ENCODE measurements at places on chromosomes 3 and 15.
A peak's percentile ranks its signal among the peaks of the same experiment; 100 is the strongest.

GRCh38 chr15:88651971-88652370, 13.2 kb downstream of the ISG20 start:
- no peak for ATAC-seq

DNA sequence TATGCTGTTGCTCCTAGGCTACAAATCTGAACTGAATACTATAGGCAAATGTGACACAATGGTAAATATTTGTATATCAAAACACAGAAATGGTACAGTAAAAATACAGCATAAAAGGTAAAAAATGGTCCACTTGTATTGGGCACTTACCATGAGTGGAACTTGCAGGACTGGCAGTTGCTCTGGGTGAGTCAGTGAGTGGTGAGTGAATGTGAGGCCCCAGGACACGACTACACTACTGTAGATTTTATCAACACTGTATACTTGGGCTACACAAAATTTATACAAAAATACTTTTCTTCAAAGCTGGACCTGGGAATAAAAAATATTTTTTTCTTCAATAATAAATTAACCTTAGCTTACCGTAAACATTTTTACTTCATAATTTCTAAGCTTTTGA, 41.6 kb upstream of the DUT start:
- ATAC-seq: no peak

GRCh38 chr3:35187908-35188307, 451.4 kb upstream of the ARPP21 start:
- ATAC-seq: no peak

GRCh38 chr3:37809846-37810447, 51.7 kb upstream of the CTDSPL start:
- ATAC-seq: no peak

DNA sequence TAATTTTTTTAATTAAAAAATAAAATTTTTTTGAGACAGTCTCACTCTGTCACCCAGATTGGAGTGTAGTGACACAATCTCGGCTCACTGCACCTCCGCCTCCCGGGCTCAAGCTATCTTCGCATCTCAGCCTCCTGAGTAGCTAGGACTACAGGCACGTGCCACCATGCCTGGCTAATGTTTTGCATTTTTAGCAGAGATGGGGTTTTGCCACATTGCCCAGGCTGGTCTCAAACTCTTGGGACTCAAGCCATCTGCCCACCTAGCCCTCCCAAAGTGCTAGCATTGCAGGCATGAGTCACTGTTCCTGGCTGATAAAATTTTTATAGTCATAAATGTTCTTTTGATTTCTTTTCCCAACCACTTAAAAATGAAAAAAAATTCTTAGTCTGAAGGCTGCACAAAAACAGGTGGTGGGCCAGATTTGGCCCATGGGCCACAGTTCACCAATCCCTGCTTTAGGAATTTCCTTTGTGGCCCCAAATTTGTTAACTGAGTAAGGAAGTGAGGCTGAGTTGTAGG, 9.2 kb downstream of the UBA5 start:
- ATAC-seq: no peak

DNA sequence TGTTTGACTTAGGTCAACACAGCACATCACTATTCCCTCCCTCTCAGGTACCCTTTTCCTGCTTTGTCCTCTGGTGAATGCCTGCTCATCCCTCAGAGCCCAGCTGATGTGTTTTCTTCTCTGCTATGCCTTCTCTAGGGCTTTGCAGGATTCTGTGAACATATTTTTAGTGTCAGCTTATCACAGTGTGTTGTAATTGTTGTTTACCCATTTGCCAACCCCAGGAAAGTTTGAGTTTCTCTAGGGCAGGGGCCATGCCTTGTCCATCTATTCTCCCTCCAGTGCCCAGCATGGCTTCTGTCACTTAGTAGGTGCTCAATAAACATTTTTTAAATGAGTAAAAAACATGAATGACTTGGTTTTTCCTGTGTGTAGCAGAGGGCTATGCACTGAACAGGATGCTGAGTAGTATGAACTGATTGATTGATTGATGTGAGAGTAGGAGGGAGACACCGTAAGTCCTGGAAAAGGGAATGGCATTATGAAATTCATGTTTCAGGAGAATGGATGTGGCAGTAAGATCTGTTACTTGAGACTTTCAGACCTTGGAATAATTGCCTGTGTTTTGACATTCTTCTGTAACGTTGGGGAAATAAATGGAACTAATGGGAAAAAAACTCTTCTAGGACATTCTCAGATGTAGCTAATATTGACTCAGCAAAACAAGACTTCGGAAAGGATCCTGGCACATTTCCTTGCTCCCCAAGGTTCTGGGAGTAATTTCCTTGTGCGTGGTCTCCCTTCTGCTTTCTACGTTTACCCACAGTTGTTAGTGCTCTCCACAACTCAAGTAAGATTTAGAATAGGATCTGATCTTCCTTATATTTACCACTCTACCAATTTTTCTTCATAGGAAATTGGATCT, 267.3 kb upstream of the TBL1XR1 start:
- ATAC-seq: no peak

- no peak for ATAC-seq
These were observed 38.7 kb upstream of the ARID3B start for GRCh38 chr15:74502301-74502700.

DNA sequence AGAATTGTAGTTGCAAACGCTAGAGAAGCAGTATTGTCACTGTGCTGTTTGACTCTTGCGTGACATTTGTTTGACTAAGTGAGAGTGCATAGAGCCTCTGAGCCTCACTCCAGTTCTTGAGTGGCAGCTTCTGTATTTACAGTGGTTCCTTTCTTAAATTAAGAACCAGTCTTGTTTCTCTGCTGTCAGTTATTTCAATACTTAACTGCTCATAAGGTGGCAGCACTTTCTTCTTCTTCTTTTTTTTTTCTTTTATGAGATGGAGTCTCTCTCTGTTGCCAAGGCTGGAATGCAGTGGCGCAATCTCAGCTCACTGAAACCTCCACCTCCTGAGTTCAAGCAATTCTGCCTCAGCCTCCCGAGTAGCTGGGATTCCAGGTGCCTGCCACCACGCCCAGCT, 372.1 kb downstream of the LPP start:
- ATAC-seq: no peak

DNA sequence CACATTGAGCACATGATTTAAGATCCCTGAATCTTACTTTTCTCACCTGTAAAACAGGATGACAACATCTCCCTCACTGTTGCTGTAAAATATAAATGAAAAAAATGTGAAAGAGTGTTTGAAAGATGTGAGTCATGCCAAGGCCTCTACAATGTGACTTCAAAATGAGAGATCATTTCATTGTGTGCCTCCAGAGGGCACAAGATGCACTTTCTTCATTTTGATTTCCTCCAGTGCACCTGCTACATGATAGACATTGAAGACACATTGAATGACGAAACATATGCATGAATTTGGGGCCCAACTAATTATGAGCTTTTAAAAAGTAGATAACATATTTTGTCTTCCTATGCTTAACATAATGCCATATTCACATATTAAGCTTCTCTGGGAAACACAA, 170.3 kb downstream of the MOBP start:
- ATAC-seq: peak; percentile 14

GRCh38 chr3:197227780-197228574, 70.4 kb downstream of the DLG1 start:
- no peak for ATAC-seq

DNA sequence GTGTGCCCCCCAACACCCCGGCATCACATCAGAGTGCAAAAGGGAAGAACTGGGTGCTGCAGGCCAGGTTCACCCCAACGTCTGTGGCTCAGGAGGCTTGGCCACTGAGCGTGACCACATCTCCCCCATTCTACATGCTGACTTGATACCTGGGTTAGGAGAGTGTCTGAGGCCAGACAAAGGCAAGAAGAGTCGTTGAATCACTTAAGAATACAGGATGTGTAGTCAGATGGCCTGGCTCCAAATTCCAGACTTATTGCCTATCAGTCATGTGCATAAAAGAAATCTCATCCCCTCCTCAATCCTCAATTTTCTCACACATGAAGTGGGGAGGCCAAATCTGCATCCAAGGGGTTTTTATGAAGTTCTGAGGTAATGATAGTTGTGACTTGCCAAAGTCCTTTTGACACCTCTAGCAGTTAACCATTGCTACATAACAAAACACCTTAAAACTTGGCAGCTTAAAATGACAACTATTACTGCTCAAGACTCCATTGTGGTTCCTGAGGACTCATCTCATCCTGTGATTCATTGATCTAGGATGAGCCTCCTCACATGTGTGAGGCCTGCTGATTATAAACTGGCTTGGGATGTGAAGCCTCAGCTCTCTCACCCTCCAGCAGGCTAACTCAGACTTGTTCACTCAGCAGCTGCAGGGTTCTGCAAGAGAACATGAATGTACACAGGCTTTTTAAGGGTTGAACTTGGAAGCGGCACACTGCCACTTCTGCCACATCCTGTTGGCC, 138.8 kb upstream of the TLE3 start:
- ATAC-seq: peak; percentile 40

GRCh38 chr3:61750766-61751165, 189.4 kb downstream of the PTPRG start:
- ATAC-seq: no peak

GRCh38 chr3:194231929-194232832, 96.2 kb downstream of the HES1 start:
- no peak for ATAC-seq

DNA sequence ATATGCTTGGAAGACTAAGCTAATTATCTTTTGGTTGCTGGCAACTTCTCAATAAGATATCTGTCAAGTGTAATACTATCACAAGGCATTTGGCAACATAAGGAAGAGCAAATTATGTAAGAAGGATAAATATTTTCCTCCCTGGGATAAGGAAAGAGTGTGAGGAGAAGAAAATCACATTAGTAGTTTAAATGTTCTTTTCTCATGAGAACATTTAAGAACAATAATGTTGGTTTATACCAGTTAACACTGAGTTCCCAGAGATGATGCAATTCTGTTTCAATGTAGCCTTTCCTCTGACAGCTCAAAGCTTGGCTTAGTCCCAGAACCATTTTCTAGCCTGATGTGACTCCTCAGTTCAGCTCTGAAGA, 66.1 kb upstream of the NPHP3 start:
- ATAC-seq: no peak

- no peak for ATAC-seq
These were observed 34.4 kb upstream of the TBC1D21 start for GRCh38 chr15:73838831-73839426.

GRCh38 chr3:68033867-68034266, 379.5 kb upstream of the SUCLG2 start:
- no peak for ATAC-seq

GRCh38 chr3:51156147-51156546, 228.9 kb upstream of the MANF start:
- no peak for ATAC-seq

DNA sequence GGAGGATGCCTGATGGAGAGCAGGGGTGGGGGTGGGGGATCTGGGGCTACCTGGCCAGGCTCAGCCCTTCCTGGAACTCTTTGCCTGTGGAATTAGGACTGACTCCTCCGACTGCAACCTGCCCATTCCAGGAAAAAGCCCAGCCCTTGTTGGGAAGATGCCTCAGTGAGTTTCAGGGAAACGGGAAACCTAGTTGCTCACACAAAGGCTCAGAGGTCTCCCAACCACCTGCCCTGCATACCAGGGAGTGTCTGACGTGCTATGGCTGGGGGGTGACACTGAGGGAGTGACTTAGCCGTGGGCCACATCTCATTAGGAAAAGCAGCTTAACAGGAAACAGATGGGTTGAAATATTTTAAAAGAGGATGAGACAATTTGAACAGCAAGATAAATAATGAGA, 27.9 kb downstream of the CYP8B1 start:
- no peak for ATAC-seq

GRCh38 chr15:90553248-90553745, 23.6 kb downstream of the CRTC3 start:
- ATAC-seq: no peak

DNA sequence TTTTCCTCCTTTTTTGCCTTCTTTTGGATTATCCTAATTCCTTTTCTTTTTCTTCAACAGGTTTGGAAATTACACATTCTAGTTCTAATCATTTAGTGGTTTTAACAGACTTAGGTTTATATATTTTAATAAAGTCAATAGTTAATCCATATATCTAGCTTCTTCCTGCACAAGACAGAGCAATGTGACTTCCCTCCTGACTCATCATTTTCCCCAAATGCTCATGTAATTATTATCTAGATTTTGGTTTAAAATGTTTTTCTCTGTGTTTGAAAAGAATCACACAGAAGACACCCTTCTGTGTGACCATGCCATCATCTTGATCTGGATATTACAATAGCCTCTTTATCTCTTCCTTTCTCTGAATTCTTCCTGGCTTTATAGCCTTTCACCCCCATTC, 28.6 kb upstream of the SSR3 start:
- no peak for ATAC-seq

- ATAC-seq: no peak
These were observed 30.6 kb upstream of the GPR160 start for GRCh38 chr3:170007031-170007663.

DNA sequence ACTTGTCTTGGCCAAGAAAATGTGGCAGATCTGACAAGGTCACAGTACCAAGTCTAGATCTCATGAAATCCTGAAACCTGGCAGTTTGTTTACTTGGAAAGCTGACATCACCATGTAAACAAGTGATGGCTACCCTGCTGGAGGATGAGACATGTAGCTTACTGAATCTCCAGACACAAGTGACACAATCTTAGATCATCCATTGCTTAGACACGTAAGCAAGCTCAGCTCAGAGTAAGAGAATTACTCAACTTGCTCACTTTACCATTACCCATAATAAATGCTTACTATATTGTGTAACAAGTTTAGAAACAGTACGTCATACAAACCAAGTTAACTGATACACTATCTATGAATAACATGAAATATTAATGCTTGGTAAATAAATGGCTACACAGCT, 263.8 kb downstream of the TBC1D5 start:
- ATAC-seq: no peak

- ATAC-seq: no peak
These were observed 10.3 kb downstream of the RNF168 start for GRCh38 chr3:196493292-196493691.

DNA sequence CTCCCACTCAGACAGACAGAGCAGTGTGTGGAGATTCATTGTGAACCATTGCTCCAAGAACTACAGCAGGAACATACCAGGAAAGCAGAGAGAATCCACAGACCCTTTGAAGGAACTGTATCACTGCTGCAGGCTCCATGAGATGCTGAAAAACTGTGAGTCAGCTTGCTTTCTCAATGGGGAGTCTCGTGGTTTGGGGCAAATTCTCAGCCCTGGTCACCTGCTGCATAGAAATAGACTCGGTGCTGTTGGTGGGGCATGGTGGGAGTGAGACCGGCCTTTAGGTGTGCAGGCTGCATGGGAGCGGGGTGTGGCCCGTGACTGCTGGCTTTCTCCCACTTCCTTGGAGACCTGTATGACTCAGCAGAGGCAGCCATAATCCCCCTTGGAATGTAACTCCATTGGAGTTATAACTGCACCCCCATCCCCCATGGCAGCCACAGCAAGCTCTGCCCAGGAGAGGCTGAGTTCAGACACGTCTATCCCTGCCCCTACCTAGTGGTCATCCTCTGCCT, 35.6 kb downstream of the ALCAM start:
- no peak for ATAC-seq

GRCh38 chr3:134239538-134239937, 11.1 kb downstream of the RYK start:
- peak; percentile 82 for ATAC-seq

All from activated CD4-positive, CD25-positive, alpha-beta regulatory T cell treated with anti-CD3 and anti-CD28 coated beads, Interleukin-2, amount 50 U/mL, for 24 hours (primary cell).